ENCODE measurements at places on chromosomes 5 and 9.

DNA sequence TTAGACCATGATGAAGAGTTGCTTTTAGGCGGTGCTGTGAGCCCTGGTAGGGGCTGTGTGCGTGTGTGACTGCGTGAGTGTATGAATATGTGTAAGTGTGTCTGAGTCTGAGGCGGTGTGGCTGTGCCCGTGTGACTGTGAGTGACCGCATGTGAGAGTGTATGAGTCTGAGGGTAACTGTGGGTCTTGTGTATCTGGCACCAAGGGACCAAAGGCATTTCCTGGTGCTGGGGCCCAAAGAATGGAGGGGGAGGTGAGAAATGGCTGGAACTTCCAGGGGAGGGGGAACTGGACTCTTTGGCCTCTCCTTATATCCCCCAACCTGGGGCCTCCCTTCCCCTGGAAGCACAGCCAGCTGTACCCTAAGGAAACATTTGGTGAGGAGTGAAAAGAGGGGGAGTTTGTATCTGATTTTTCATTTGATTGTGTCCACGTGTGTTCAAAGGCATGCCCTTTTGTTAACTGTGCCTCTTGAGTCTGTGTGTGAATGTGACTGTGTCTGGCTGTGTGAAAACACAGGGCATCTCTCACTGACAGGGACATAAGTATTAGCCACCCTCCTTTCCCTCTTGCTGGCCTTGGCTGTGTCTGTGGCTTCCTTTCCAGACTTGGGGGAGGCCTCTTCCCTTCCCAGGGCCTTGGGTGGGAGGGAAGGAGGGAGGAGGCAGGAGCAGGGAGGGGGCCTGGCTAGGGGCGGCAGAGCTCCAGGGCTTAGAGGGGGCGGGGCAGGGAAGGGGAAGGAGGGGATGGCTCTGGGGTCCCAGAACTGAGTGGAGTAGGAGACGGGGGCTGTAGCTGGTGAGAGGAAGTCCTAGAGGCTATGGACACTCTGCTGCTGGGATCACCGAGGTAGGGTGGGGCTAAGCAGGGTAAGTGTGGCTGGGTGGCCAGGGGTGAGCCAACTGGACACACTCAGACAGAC is 1.4 kb downstream of the IL11RA start:
- DNase-seq, result no peak

- no peak for DNase-seq
Observed at GRCh38 chr9:73154722-73155121, 3.1 kb downstream of the ANXA1 start.

- DNase-seq, result no peak
Observed at GRCh38 chr5:168608386-168608785, 29.2 kb upstream of the PANK3 start.

GRCh38 chr9:132207839-132208615 is 46.2 kb downstream of the NTNG2 start:
- DNase-seq, result no peak

DNA sequence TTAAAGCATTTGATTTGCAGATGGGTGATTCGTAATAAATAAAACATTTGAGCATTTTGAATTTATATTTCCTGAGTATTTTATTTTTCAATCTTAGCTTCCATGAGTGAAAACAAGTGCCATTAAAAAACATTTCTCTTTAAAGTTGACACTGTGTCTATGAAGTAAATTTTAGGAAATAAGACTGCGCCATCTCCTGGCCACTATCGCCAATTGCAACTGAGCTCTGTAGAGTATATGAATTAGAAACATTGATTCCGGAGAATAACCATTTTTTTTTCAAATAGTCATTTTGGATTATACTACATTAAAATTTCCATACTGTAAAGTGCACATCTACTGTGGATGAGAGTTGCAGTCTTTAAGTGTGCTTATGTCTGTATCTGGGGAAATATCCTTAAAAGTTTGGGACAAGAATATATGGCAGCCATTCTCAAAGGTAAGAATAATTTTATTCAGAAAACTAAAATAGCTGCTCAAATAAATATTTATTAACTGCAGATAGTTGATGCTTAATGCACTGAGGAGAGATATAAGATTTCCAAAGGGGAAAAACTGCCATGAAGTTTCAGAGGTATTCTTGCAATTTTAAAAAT is 5.9 kb downstream of the DMRTA1 start:
- DNase-seq, result no peak

DNA sequence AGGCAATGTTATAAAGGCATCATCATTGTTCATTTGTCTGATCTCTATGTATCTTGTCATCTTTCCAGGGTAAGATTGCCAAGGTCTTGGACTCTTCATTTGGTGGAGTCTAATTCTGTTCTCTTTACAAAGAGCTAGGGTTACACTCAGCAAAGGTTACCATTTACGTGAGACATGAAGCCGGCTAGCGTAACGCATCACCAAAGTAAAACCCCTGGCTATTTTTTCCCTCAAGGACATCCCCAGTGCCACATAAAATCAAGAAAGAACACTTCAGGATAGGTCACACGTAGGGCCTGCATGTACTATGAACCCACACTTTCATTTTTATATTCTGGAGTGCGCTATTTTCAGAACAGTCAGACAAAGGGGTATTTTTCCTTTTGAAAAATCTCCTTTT is 20.0 kb upstream of the MYOT start:
- DNase-seq, result no peak

DNA sequence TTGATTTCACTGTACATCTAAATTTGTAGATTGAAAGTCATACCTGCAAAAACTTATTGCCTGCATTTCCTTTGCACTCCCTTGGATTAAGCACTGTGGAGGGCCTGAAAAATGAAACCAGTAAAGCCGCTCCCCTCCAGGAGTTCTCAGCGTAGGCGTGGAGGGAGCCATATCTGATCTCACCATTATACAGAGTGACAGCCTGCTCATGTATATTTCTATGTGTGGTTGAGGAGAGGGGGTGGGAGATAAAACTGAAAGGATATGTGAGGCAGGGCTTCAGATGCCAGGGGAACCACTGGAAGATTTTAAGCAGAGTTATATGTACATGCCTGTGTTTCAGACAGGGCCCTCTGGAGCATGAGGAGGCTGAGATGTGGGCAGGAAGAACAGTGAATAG is 303.0 kb downstream of the MSX2 start:
- DNase-seq, result no peak

GRCh38 chr5:91390268-91390667 is 7.2 kb upstream of the ARRDC3 start:
- no peak for DNase-seq

DNA sequence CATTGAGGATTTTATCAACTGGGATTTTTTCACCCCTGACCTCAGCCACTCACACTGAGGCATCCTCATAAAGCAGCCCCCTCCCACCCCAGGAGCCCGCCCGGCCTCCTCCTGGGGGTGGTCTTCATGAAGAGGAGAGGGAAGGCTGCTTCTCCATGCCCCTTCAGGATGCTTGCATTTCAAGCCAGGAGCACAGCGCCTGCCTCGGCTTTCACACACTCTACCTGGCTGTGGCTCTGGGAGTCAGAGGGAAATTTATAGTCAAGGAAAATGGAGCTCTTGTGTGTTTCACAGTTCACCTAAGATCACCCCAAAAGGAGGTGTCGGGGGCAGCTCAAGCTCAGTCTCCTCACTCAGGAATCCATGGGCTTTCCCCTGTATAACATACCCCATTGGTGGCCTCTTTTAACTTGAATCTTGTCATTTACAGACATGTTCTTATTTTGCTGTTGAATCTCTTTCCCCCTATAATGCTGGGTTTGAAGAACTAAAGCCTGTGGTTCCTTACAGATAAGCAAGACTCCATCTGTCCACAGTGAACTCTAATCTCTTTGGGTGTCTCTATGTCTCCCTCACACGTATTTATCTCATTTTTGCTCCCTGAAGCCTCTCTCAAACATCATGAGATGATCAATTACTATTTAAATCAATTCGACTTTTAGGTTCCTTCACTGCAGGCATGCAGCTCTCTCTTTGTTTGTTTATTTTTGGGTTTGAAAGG is 22.6 kb upstream of the IQGAP2 start:
- no peak for DNase-seq

DNA sequence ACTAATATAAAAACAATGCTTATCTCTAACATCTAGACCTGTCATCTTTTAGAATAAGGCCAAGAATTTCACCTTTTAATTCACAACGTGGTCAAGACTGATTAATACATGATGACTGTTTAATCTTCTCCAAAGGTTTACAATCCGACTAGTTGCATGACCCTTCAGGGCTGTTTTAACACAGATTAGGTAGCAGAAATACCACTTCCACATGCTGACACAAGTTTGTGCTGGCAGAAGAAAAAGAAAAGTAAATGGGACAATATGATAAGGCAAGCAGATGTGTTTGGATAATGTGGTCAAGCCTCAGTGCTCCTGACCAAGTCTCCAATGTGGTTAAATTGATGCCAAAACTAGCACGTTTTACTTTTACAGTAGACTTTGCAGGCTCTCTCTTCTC is 31.1 kb downstream of the SEMA6A start:
- DNase-seq, result peak; percentile 49

DNA sequence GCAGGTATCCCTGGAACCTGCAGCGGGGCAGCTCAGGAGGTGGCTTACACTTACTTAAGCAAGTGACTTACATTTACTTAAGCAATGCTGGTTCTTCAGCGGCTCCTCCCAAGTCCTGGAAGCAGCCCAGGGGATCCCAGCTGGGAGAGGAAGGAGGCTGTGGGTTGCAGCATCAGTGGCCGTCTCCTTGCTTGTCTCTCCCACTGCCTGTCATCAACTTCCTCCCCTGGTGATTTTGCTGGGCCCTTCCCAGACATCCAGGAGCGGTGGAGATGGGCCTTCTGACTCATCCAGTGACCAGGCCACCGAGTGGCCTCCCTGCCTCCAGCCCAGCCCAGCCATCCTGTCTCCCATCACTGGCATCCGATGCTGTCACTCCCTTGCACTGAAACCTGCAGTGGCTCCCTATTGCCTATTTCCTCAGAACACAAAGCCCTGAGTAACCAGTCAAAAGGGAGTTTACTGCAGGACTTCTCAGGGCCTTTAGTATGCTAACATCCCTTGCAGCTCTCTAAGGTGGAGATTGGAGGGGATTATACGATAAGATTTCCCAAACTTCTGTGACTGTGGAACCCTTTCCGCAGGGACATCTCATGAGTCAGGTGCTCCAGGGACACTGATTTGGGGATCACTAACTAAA is 155.9 kb upstream of the PHYKPL start:
- DNase-seq, result no peak

DNA sequence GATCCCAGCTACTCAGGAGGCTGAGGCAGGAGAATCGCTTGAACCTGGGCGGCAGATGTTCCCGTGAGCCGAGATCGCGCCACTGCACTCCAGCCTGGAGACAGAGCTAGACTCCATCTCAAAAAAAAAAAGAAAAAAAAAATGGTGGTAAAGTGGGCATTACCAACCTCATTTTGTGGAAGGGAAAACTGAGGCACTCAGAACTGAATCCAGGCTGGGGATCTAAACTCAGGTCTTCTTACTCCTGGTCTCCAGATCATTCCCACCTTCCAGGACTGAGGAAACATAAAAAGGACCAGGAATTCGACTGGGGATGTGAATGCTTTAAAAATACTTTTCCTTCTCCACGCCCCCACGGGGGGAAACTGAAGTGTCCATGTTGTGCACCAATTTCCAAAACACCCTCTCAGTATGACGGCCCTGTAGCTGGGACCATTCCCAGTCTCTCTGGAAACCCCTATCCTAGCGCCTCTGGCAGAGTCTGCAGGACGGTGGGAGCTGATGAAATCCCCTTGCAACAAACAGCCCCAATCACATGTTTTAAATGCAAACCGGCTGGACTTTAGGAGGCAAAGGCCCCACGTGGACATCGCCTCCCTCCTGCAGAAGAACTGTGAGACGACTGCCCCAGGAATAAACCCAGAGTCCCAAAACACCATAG is 8.9 kb upstream of the AKNA start:
- no peak for DNase-seq

DNA sequence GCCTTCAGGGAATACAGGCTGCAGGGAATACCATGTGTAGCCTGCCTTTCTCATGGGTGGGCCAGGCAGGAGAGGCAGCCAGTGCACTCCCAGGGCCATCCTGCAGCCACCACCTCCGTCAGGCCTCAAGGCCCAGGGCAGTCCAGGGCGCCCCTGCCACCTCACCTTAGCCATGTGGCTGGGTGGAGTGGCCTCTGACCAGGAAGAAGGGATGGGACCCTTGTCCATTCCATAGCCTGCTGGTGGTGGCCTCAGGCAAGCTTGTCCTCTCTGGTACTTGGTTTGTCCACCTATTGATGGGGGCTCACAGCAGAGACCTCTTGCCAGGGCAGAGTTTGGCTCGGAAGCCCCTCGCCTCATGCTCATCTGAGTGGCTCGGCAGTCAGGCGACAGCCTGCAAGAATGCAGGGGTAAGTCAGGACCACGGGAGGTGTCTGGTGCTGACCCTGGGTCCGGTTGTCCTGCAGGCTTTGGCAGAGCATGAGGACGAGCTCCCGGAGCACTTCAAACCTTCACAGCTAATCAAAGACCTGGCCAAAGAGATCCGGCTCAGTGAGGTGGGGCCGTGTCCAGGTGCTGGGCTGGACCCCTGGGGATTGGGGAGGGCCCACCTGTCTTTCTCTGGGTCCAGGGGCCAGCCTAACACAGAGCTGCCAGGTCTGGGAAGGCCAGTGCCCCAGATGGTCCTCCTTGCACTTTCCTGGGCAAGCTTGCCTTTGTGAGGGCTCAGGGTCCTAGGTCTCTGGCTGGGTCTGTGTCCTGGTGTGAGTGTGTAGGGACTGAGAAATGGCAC is 82.9 kb downstream of the PHF2 start:
- DNase-seq, result no peak

GRCh38 chr9:78032730-78033457 is 1.3 kb upstream of the GNAQ start:
- no peak for DNase-seq

DNA sequence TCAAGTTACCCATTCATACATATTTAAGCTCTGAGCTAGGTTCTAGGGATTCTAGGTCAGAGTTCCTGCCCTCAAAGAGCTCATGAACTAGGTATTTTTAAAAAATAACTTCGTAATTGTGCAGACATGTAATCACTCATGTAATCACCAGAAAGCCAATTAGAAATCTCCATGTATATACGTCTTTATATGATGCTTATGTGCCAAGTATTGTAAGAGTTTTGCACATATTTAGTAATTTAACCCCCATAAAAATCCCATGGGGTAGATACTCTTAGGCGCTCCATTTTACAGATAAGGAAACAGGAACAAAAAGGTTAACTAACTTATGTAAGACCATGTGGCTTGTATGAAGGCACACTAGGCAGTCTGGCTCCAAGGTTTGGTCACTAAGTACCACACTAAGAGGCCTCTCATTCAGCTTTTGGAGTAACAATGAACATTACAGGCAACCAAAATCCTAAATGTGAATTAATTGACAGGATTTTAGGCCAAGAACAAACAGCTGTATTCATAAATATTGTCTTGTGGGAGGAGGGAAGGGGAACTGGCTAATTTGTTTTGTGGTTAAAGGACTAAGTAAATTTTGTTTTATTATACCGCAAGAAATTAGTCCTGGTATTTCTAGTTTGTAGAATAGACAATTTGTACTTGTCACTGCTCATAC is 1.7 kb upstream of the OTULINL start:
- DNase-seq, result no peak

GRCh38 chr9:128077847-128078503 is 9.9 kb downstream of the SLC25A25 start:
- no peak for DNase-seq

DNA sequence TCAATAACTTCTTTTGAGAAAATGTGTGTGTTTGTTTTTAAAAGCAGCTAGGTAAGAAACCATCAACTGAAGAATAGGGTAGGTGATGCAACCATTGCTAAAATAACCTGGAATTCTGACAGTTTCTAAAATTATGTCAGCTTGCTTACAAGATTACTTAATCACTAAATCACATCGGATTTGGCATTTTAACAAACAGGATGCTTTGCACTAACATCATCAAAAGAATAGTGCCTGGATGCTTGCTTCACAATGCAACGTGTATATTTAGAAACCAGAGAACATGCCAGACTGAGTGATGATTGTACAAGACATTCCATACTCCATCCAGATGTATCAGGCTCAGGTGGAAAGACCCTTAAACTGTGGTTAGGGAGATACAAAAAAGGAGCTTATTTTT is 43.9 kb downstream of the PAM start:
- no peak for DNase-seq
